ENCODE measurements at places on chromosomes 5 and 9.

GRCh38 chr5:137192293-137192743 lies 306.8 kb downstream of the SPOCK1 start:
- no peak for DNase-seq

GRCh38 chr5:39186722-39187539 lies 32.4 kb downstream of the FYB1 start:
- no peak for DNase-seq

- DNase-seq = no peak
Measured at GRCh38 chr9:97802276-97802675, 50.8 kb upstream of the FOXE1 start.

DNA sequence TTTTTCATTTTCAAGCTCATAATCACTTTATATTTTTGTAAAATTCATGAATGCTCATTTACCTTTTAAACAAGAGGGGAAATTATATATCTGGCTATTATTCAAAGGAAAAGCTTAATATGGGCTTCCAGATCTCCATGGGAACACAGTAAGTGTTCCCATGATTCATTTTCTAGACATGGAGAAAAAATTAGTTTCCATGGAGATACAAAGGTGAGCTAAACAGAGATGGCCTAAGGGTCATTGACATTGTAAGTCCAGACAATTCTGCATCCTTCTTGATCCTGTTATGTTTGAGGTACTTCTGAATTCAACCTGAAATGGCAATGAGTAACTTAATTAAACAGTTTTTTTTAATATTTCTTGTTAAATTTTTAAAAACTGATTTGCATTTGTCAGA lies 341.4 kb upstream of the PRR16 start:
- DNase-seq = no peak

GRCh38 chr5:59763541-59763940 lies 130.0 kb downstream of the PDE4D start:
- no peak for DNase-seq

DNA sequence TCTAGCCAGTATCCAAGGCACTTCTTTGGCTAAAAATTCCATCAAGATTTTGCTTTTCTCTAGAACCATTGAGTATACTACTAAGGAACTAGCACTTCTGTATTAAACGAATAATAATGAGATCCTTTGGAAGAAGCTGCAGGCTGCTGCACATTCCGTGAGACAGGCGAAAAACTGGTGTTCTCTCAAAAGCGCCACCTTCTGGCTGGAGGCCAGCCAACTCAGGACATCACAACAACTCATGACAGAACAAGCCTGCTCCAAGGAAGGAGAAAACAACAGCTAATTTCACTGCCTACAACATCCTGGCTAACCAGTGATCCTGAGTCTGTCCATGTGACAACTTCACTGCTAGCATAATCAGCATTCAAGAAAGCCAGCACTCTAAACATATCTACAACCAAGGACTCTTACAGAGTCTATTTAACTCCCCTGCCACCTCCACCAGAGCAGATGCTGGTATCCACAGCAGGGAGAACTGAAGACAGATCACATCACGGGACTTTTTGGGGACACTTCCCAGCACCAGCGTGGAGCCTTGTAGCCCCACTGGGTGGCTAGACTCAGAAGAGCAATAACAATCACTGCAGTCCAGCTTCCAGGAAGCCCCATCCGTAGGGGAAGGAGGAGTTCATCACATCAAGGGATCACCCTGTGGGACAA lies 150.5 kb downstream of the YTHDC2 start:
- no peak for DNase-seq

- DNase-seq = no peak
Measured at GRCh38 chr5:34886392-34887119, 28.7 kb downstream of the RAD1 start.

- no peak for DNase-seq
Measured at GRCh38 chr5:178526773-178527457, 63.3 kb downstream of the COL23A1 start.

- DNase-seq = no peak
Measured at GRCh38 chr9:110526426-110526825, 53.1 kb downstream of the SVEP1 start.

DNA sequence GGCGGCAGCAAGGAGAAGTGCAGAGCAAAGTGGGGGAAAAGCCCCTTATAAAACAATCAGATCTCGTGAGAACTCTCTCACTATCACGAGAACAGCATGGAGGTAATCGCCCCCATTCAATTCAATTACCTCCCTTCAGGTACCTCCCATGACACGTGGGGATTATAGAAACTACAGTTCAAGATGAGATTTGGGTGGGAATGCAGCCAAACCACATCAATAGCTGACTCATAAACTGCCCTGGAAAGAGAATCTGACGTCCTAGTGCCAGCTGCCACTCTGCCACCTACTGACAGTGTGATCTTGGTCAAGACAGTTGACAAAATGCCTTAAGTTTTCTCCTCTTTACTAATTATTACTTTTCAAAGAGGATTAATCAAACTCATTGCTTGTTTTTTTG lies 128.3 kb downstream of the GPBP1 start:
- no peak for DNase-seq

- DNase-seq = peak; percentile 70
Measured at GRCh38 chr5:1105350-1106265, 6.3 kb downstream of the SLC12A7 start.

DNA sequence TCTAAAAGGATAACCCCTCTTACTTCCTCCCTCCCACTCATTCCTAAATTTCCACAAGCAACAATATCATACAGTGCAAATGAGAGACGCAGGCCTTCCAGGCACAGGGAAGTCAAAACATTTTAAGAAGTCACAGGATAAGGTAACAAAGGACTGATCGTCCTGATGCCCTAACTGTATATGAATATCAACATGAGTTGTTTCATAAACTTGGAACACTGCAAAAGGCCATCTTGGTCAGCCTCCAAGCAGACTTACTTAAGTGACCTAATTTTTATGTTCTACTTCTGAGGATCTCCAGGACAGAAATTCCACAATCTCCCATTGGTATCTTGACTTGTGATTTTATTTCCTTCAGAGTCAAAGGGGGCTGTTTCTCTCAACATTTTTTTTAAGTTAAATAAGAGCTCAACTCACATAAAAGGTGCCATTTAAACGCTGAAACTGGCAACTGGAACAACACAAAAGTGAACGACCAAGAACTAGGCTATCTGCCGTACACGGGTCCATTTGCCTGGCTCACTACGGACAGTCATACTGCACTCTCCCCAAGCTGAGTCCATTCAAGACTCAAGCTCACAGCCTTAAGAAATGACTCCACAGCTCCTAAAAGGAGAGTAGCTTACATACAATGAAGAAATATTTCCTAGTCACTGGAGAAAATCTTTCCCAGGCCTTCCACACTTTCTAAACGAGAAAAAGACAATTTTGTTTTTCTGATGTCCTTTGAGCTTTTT lies 71.3 kb downstream of the LHFPL2 start:
- no peak for DNase-seq

- no peak for DNase-seq
Measured at GRCh38 chr5:71892641-71893365, 173.7 kb downstream of the CARTPT start.
